Midbrain (tissue), 1 donor: ENCODE measurements at places on chromosomes 11 and 22.

GRCh38 chr11:114232400-114233059 lies 63.7 kb upstream of the NNMT start:
- DNase-seq = no peak

- no peak for DNase-seq
These were observed 12.8 kb upstream of the FBXO3 start for GRCh38 chr11:33787076-33787475.

GRCh38 chr11:69574608-69575255 lies 66.2 kb upstream of the CCND1 start:
- DNase-seq = no peak

- DNase-seq = no peak
These were observed 486 bp downstream of the STIM1 start for GRCh38 chr11:3855808-3856491.

GRCh38 chr22:29319072-29319471 lies 3.6 kb upstream of the RASL10A start:
- DNase-seq = no peak

GRCh38 chr11:27367881-27368280 lies 4.9 kb upstream of the CCDC34 start:
- DNase-seq = no peak

DNA sequence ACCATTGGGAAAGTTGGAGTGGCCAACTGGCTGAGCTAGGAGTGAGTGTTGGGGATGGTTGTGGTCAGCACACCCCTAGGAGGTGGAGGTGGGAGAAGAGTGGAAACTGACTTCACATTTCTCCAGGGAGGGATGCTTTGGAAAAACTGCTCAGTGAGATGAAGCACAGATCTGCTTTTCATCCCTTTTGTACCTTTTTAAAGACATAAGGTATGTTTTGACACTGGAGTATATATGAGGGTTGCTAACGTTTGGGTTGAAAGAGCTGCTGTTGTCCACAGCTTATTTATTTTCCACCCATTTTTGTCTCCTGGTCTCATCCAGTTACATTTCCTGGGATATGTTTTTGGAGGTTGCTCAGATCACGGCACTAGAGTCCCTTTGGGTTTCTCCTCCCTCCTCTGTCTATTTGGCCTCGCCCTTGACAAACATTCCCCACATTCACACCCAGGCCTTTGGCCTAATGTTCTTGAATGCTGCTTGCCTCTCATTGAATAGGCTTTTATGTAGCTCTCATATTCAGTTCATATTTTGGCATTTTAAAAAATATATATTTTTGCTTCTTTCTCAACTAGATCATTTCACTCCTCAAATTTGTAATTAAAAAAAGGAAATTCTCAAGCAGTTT lies 8.3 kb downstream of the SREBF2 start:
- DNase-seq = no peak

- DNase-seq = no peak
These were observed 9.3 kb downstream of the MIF start for GRCh38 chr22:23903328-23903971.

- no peak for DNase-seq
These were observed 9.3 kb downstream of the RPL3 start for GRCh38 chr22:39309881-39310714.

DNA sequence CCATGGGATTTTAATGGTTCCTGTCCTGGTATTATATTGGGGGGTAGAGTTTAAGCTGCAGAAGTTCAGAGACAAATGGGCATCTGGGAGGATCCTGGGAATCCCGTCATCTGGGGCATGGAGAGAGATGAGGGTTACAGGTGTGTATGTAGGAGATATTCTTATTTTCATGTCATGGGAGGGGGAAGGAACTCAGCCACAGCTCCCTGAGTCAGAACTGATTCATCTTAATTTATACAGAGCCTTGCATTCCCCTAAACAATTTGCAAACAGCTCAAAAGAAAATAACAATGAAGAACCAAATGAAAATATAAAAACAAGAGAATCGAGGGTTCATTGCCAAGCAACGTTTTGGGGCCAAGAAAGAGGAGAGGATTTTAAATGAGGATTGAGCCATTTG lies 155.9 kb upstream of the TBCEL start:
- DNase-seq = no peak

DNA sequence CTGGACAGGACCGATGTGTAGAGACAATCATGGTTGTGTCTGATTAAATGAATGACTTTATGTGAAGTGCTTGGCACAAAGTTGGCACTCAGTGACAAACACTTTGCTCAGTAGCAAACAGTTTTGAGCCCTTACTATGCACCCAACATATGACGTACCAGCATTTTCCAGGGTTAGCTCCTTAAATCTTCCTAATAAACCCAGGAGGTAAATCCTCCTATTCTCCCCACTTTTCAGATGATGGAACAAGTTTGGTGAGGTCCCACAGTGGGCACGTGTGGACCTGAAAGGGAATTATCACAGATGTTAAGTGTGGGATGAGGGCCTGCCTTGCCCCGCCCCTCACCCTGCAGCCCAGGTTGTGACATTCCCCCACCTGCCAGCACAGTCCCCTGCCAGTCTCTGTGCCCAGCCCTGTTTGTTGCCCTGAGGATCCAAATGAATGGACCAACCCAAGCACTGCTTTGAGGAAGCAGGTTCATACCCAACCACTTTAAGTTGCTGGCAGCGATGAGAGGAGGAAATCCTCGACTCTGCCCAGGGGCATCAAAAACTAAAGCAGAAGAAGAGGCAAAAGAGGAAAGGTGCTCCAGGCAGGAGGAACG lies 6.6 kb upstream of the CARD10 start:
- DNase-seq = no peak

- no peak for DNase-seq
These were observed 24.4 kb upstream of the MGAT3 start for GRCh38 chr22:39432361-39432811.

- peak; percentile 82 for DNase-seq
These were observed 62.5 kb downstream of the FEZ1 start for GRCh38 chr11:125433454-125434121.

GRCh38 chr22:48755059-48755949 lies 1072.4 kb downstream of the BRD1 start:
- no peak for DNase-seq

GRCh38 chr11:114082415-114082748 lies 22.9 kb downstream of the ZBTB16 start:
- DNase-seq = no peak

GRCh38 chr11:26028393-26028911 lies 303.5 kb upstream of the ANO3 start:
- no peak for DNase-seq

- no peak for DNase-seq
These were observed 82.7 kb downstream of the RASSF10 start for GRCh38 chr11:13091804-13092203.

GRCh38 chr11:27204529-27204928 lies 158.5 kb downstream of the CCDC34 start:
- no peak for DNase-seq

DNA sequence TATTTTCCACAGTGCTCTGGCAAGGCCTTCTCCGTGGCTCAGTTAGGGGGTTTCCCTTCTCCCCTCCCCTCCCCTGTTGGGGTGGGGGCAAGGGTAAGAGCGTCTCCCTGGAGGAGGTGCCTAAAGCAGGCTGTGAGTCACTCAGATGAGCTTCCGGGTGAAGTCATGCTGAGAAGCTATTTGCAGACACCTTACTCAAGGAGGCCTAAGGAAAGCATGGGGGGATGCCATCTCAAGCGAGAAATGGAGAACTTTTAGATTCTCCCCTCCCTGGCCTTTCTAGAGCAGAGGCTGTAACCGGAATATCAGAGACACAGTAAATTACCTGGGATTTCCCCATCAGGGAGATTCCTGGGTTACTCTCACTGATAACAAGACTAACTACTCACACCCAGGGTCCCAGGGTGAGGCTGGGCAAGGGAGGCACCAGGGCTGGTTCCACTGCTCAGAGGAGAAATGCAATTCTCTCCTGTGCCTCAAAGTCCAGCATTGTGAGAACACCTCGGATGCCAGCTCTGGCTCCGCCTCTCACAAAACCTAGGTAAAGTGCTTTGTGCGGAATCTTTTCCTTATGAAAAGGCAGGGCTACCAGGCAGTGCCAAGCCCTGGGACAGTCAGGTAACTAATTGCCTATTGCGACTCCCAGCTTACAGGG lies 123.6 kb downstream of the ABTB2 start:
- no peak for DNase-seq

- DNase-seq = no peak
These were observed 18.1 kb upstream of the KLHL35 start for GRCh38 chr11:75450826-75451821.

DNA sequence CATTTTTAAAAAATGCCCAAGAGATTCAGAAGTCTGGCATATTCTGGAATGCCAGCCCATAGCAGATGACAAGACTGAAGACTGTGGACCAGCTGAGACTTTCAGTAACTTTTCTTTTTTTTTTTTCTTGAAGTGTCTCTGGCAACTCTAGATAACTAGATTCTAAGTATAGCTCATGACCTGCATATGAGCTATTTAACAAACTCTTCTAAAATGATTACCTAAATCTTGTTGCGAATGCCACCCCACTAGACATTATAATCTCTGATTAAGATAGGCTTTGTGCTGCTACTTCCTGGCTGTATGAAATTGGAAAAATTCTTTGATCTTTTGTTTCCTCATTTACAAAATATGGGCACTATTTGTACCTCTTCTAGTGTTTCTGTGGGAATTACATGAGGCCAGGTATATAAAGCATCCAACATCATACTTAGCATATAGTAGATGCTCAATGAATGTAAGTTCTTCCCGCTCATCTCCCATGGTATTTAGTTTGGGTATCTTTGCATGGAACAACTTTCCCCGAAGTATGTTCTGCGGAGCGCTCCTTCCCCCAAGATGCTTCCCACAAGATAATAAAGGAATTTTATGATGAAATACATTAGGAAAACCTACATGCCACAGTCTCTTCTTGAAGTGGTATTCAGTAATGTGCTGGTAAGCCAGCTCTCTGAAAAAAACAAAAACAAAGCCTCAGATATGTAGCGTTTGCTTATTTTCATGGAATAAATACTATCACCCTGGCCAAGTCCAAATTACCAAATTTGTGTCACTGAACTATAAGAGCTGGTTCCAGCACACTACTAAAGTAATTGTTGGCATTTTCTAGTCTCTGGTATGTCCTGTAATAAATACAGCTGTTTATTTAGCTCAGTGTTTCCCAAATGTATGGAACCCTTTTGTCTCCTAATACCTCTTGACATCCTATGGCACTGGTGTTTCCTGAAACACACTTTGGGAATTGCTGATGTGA lies 86.8 kb upstream of the TIMP3 start:
- no peak for DNase-seq

DNA sequence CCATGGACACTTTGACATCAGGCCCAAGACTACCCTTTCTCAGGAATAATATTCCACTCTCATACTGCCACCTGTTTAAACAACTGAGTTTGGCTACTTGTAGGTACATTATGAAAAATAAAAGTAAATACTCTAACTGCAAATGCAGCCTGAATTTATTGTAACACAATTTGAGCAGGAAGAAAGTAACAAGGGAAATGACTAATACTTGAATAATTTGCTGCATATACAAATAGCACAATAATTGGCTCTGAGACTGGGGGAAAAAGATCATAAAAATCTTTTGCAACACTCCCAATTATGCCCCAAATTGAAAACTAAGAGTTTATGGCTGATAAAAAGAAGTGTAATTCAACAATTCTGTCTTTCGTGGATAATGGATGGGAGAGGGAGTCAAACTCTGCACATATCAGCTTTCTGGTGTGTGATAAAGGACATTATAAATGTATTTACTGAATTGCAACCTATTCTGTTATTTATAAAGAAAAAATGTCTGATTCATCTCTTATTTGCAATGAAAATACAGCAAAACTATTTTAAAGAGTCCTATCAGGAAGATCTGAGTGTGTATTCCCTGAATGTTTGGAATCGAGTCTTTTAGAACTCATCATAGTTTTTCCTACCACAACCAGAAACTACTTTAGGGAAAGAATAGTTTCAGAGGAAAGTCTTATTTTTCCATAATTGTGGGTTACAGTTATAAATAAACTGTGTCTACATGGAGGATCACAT lies 359.0 kb downstream of the JRKL start:
- no peak for DNase-seq

- no peak for DNase-seq
These were observed 13.0 kb downstream of the SCN4B start for GRCh38 chr11:118139578-118139977.

- DNase-seq = no peak
These were observed 34.2 kb upstream of the PLET1 start for GRCh38 chr11:112294688-112295340.

DNA sequence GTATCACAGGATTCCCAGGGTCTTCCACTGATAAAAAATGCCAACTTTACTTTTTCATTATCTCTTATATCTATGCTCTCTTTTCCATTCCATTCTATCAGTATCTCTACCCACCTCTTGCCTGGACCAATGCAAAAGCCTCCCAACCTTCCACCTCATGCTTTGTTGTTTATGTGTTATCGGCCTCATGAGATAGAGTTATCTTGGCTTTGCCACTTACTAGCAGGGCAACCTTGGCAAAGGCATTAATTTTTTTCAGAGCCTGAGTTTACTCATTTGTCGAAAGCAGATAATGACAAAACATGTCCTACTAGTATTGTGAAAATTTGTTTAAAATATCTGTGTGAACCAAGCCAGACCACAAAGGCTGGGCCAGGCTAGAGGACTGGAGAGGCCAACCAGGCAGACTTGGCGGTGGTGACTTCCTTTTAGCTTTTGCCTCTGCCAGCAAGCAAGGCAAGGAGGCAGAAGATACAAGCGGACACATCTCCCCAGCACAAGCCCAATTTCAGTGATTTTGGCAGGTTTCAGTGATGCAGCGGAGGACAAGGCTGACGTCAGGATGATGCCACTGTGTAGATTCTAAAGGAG lies 106.9 kb downstream of the ADAMTS15 start:
- DNase-seq = no peak

- no peak for DNase-seq
These were observed 9.8 kb downstream of the SCN2B start for GRCh38 chr11:118166641-118167040.

GRCh38 chr11:37657645-37658044 lies 1059.6 kb upstream of the RAG2 start:
- DNase-seq = no peak

- no peak for DNase-seq
These were observed 97.2 kb upstream of the SHANK2 start for GRCh38 chr11:71349627-71350026.

- no peak for DNase-seq
These were observed 175.2 kb downstream of the DBX1 start for GRCh38 chr11:19985111-19985510.

DNA sequence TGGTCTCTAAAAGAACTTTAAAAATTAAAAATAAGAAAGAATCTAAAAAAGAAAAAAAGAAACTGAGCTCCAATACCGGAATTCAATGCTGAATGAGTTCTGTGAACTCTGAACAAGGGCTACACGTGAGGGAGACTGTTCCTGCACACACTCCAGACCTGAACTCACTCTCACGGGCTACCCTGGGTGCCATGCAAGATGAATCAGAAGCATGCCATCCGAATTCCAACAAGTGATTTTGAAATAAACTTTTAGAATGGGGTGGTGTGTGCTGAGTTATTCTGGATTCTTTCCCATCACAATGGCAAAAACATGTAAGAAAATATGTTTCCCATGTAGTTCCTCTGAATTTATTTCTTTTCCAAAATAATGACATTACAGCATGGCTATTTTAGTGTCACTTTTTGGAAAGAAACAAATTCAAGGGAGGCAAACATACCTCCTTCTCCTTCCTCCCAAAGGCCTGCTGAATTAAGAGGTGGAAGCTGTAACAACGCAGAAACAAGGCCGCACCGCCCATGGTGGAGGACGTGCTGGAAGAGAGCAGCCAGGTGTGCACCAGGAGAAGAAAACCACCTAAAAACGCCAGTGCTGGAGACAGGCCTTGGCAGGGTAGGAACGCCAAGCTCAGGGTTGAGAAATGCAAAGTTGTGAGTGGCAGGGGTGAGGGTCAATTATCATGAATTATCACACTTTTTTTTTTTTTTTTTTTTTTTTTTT lies 63.2 kb upstream of the ARFGAP3 start:
- no peak for DNase-seq

GRCh38 chr22:40982482-40983385 lies 31.6 kb downstream of the RBX1 start:
- DNase-seq = no peak
